ENCODE measurements at places on chromosomes 11 and 22.

DNA sequence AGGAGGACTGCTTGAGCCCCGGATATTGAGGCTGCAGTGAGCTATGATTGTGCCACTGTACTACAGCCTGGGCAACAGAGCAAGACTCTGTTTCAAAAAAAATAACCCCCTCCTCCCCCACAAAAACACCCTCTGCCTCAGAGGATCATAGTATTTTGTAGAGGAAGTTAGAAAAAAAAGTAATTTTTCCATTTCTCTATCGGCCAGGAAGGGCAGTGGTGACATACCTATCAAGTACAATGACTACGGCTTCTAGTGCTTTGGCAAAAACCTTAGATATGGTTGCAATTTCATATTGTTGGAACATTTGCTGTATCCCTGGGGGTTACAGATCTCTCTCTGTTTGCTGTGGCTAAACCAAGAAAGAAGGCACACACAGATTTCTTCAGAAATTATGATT lies 28.9 kb downstream of the C2CD3 start:
- no peak for DNase-seq
- H3K4me3 ChIP-seq: no peak overlapping the region
- no peaks in the 10 kb centered on the region for H3K4me1 ChIP-seq
- no peak overlapping the region for H3K27ac ChIP-seq

- H3K4me1 ChIP-seq: no peaks in the 10 kb centered on the region
- no peak overlapping the region for H3K4me3 ChIP-seq
- H3K27me3 ChIP-seq: no peaks in the 10 kb centered on the region
- no peak overlapping the region for H3K27ac ChIP-seq
Observed at GRCh38 chr22:27844656-27845591, 43.4 kb upstream of the MN1 start.

DNA sequence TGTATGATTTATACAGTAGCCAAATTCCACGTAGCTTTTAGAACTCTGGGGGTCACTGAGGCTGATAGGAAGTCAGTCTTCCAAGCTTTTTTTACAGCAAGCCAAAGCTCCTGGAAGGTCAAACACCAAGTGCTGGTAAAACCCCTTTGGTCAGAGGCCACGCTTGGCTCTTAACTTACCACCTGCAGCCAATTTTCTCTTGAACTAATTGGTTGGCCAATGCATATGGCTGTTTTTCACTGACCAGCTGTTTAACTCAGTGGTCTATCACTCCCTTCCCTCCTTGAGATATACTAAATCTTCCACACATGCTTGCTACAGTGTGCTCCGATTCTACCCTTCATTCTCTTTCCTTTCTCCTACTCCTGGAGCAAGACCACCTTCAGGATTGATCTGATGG lies 116.0 kb downstream of the FAR1 start:
- no peaks in the 10 kb centered on the region for H3K36me3 ChIP-seq
- H3K4me1 ChIP-seq: no peaks in the 10 kb centered on the region
- no peak overlapping the region for H3K27ac ChIP-seq
- no peaks in the 10 kb centered on the region for H3K27me3 ChIP-seq
- no peak for DNase-seq

DNA sequence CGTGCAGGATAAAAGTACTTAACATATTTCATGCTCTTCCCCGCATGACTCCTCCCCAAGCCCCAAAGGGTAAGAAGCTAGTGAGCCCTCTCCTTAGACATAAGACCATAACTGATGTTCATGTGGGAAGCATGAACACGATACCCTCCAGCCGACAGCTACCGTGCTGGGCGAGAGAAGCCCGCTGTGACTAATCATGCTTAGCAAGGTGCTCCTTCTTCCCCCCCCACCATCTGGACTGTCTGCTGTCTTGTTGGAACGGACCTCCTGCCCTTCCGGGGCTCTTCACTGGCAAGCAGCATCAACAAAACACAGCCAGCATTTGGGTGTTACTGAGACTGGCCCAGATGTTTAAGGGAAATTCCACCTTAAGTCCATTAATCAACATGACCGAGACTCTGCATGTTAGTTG lies 200.6 kb downstream of the DBX1 start:
- no peak overlapping the region for H3K27ac ChIP-seq
- H3K36me3 ChIP-seq: no peaks in the 10 kb centered on the region
- DNase-seq: no peak
- no peaks in the 10 kb centered on the region for H3K27me3 ChIP-seq
- no peak overlapping the region for H3K4me3 ChIP-seq

- H3K27me3 ChIP-seq: no peaks in the 10 kb centered on the region
- H3K4me1 ChIP-seq: no peaks in the 10 kb centered on the region
- H3K27ac ChIP-seq: no peak overlapping the region
- H3K4me3 ChIP-seq: no peak overlapping the region
Observed at GRCh38 chr22:43400449-43400848, 11.4 kb upstream of the MPPED1 start.

DNA sequence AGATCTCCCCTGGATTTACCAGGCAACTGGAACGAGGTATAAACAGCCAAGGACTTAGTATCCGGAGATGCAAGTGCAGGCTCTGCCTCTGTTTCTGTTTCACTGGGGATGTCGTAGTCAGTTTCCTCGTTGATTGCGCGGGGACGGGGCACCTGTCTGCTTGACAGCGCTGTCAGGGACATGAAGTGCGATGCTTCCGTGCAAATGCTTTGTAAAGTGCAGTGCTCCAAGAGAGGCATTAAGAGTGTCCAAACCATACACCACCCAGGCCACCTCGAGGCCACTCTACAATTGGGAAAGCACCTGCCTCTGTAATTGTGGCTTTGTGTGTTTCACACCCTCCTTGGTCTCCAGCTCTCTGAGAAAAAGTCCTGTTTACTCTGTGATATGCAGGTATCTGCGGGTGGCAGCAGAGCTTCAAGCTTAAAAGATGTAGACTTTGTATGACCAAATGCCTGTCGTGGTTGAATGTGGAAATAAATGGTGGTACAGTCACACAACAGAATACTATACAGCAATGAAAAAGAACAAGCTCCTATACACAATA lies 18.6 kb upstream of the CD5 start:
- H3K27ac ChIP-seq: peak overlapping the region; percentile 66
- H3K4me1 ChIP-seq: peaks cover 50% of the 10 kb centered on the region
- H3K27me3 ChIP-seq: no peaks in the 10 kb centered on the region
- peak; percentile 87 for DNase-seq

DNA sequence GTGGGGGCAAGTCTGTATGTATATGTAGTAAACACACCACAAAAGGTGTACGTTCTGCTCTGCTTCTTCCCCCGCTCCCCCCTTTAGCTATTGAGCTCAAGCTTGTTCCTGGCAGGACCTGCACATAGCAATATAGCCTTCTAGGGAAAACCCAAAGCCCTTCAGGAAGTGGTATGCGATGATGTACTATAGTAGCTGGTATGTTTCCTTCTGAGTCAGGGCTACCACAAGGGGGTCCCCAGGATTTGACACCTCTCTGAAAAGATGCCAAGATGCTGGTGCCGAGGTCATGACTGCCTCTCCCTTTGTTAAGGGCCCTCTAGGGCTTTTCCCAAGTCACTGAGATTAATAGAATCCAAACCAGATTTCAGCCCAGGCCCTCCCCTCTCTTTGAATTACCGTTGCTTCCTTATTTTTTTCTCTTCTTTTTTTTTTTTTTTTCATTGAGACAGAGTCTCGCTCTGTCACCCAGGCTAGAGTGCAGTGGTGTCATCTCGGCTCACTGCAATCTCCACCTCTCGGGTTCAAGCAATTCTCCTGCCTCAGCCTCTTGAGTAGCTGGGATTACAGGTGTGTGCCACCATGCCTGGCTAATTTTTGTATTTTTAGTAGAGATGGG lies 268.4 kb downstream of the ETS1 start:
- peak; percentile 52 for DNase-seq
- H3K4me1 ChIP-seq: peaks cover 67% of the 10 kb centered on the region
- H3K36me3 ChIP-seq: no peaks in the 10 kb centered on the region
- H3K27me3 ChIP-seq: no peaks in the 10 kb centered on the region

- H3K36me3 ChIP-seq: no peaks in the 10 kb centered on the region
- no peak overlapping the region for H3K4me3 ChIP-seq
- H3K27ac ChIP-seq: no peak overlapping the region
- DNase-seq: no peak
Observed at GRCh38 chr11:122157653-122158161, 41.7 kb upstream of the BLID start.

DNA sequence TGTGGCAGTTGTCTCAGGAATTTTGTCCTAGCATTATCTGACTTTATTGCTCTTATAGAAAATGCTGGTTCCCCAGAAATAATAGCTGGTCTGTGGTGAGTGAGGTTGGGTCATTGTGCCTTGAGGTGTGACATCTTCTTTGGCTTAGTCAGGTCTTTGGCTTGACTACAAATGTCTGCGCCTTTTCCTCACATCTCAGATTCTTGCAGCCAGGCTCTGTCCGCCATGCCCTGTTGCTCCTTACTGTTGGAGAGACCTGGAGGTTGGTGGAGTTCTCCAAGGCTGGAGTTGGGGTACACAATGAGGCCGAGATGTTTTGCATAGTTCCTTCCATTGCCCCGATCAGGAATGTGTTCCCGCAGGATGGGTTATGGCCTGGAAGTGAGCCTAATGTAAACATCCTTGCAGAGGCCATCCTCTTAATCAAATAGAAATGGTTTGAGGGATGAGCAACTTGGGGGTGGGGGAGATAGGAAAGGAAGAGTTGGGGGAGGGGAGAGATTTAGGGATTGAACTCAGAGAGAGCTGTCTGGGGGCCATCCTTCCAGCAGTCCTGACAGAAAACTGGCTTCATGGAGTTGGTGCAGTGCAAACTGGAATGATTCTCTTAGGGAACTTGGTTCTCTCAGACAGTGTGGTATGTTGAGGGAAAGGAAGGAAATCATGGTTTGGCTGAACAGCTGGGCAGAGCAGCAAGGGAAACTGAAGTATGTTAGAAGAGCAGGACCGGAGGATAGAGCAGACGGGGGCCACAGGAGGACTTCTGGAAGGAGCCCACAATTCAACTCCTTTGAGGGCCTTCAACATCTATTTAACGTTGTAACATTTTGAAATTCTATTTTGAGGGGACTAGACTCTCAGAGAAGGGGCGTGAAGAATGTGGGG lies 49.9 kb downstream of the ZBTB16 start:
- no peak for DNase-seq
- H3K27ac ChIP-seq: no peak overlapping the region
- H3K4me3 ChIP-seq: no peak overlapping the region
- peaks cover 13% of the 10 kb centered on the region for H3K4me1 ChIP-seq

- no peak overlapping the region for H3K27ac ChIP-seq
- no peaks in the 10 kb centered on the region for H3K27me3 ChIP-seq
- H3K4me3 ChIP-seq: no peak overlapping the region
- peaks cover 3% of the 10 kb centered on the region for H3K4me1 ChIP-seq
Observed at GRCh38 chr11:73184953-73185671, 33.0 kb upstream of the P2RY2 start.
